BE2C (cell line): ENCODE measurements at places on chromosomes 3 and 15.

- DNase-seq, result no peak
These were observed 296.0 kb upstream of the COL8A1 start for GRCh38 chr3:99342383-99342782.

GRCh38 chr3:52752045-52752660, 18.6 kb downstream of the NEK4 start:
- DNase-seq, result no peak

GRCh38 chr15:27214032-27214431, 243.1 kb downstream of the GABRG3 start:
- DNase-seq, result no peak

DNA sequence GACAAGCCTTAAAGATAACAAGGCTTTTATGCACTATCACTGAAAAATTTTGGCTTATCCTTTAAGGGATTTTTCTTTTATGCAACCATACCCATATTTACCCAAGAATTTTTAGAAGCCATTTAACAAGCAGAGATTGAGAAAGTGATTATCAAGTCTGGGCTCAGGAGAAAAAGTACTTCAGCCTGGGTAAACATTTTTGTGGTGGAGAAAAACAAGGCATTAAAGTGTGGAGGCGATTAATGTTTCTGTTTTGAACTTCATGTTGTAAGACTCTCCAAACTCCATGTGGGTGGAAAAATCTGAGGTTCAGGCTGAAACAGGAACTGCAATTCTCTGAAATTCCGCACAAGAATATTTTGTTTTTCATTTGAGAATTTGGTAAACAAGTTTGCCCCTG, 260.4 kb upstream of the KCNMB2 start:
- no peak for DNase-seq

DNA sequence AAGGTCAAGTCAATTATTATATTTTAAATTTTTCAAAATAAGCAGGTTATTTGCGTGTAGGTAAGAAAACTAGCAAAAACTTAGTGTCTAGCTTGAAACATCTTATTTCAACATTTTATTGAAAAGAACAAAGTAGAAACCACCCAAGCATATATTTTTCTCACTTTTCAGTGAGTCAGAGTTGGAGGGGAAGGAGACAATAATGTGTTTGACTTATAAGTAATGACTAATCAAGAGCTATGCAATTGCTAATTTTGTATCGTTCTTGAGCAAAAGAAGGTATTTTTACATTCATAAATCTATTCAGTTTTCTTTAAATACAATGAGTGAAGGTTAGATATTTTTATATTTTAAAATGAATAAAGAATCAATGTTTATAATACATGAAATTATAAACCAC, 54.4 kb upstream of the P2RY1 start:
- DNase-seq, result no peak

GRCh38 chr15:85925649-85926237, 131.0 kb upstream of the KLHL25 start:
- DNase-seq, result no peak

DNA sequence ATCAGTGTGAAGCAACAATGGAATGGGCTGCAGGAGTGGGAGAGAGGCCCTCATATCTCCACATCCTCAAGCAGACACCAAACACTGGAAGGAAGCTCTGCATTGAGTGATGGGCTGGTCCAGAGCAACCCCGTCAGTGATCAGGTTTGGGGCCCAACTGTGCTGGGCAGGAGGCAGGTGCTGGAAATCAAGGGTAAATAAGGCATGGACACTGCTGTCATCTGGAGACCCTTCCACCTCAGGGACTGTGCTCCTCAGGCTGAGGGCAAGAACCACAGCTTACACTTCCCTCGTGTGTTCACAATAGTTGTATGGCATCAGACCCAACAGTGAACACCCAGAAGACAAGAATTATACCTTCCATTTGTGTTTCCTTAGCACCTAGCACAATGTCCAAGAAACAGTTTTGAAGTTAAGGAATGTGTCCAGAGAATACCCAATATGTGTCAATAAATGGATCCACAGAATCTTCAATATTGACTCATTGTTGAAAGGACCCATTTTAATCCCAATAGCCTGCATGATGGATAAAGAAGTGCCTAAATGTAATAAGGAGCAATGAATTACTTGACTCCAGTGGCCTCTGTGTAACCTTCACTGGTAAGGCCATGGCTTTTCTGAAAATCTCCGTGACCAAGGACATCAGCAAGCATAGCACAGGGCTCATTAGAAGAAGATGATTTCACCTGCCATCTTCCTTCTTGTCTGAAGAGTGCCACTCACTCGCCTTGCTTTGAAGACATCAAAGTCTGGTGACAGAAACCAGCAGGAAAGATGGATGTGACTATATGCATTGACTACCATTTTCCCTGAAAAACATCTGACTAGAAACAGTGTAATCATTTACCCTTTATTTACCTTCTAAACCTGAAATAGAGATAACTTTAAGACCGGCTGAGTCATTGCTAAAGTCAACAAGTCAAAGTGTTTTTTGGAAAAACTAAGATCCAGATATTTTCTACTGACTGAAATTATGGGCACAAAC, 7.0 kb upstream of the AHSG start:
- DNase-seq, result no peak

- no peak for DNase-seq
These were observed 73.9 kb downstream of the SUCLG2 start for GRCh38 chr3:67580430-67581000.

- DNase-seq, result no peak
These were observed 103.1 kb downstream of the LRIG1 start for GRCh38 chr3:66397745-66398144.

- no peak for DNase-seq
These were observed 31.8 kb downstream of the LPP start for GRCh38 chr3:188185717-188186251.

- DNase-seq, result peak; percentile 57
These were observed 28.4 kb upstream of the CHST2 start for GRCh38 chr3:143090976-143091837.

- DNase-seq, result no peak
These were observed 82.9 kb downstream of the NR1D2 start for GRCh38 chr3:24027946-24028345.

GRCh38 chr3:65851827-65852226, 186.9 kb downstream of the MAGI1 start:
- no peak for DNase-seq

GRCh38 chr3:25648107-25648535, 16.6 kb downstream of the TOP2B start:
- peak; percentile 70 for DNase-seq

DNA sequence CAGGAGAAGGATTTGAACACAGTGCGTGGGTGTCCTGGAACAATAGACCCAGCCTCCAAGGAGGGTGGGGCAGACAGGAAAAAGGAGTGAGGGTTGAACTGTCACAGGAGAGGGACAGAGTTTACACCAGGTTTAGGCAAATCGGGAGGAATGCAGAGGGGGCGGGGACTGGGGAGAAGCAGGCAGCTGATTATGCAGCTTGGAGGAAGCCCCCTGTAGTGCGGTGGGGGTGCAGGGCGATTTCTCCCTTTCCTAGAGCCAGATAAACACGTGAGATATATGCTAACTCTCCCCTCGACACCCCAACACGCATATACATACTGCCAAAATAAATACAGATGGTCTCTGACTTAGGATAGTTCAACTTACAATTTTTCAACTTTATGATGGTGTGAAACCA, 108.6 kb upstream of the PRR20G start:
- DNase-seq, result no peak

- DNase-seq, result no peak
These were observed 22.3 kb downstream of the GRIP2 start for GRCh38 chr3:14517601-14518431.

DNA sequence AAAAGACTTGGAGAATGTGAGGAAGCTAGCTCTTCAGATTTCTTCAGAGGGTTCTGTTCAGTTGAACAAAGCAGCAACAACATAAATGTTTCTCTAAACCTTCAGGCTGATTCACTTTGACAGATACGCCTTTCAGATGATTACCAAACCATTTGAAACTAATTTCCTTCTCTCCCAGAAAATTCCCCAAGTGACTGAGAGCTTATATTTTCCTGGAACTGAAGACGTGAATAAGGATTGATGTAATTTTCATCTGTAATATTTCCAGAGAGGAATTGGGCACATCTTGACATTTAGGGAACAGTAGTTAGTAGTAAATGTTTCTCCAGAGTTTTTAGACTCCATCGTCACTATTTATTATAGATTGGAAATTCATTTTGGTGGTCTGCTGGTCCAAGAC, 108.6 kb upstream of the AADACL2 start:
- DNase-seq, result no peak

DNA sequence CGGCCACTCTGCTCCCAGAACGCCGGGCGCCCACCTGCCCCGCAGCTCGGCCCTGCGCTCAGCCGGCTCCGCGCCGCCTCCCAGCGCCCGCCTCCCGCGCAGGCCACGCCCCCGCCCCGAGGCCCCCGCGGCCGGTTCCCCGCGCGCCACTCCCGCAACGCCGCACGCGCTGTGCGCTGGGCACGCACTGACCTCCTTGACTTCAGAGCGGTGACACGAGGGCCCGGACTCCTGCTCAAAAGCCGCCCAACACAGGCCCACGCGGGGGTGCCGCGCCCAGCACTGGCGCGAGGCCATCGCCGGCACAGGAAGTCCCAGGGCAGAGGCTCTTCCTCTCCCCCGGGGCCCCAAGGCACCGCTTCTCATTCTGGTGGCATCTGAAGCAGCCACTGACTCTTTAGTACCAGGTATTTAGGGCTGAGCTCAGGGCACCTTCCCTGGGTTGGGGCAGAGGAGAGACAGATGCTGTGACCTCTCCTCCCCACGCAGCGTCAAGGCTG, 12.4 kb downstream of the TNK2 start:
- DNase-seq, result peak; percentile 59

GRCh38 chr3:116254541-116254940, 190.7 kb downstream of the LSAMP start:
- DNase-seq, result no peak

GRCh38 chr3:71346061-71346460, 237.5 kb downstream of the FOXP1 start:
- no peak for DNase-seq

DNA sequence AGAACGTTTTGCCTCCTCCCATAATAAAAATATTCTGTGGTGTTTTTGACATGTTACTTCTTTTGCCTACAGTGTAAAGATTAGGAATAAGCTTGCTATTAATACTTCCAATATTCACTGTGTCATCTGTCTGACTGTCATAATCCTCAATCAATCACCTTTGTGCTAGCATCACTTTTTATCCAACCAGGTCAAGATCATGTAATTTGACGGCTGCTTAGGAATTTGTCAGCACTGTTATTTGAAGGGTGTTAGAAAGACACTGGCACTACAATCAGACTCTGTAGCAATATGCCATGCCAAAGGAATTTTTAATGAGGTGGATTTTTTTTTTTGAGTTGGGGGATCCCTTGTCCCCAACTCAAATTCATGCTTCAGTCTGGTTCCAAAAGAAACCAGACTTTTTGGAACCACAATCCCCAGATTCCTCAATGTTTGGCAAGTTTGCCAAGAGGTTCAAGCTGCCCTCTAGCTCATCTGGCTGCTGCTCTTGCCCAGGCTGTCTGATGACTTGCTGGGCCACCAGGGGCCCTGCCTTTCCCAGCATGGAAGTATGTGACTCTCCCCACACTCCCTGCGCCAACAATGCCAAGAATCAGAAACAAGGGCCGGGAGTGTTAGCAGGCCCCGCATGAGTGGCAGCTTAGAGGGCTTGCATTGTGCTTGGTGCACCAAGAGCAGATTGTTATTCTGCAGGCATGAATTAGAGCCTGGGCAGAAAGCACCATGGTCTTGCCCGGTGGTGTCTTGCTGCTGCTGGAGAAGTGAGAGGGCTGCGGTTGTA, 58.6 kb upstream of the TSC22D2 start:
- no peak for DNase-seq

- DNase-seq, result no peak
These were observed 47.7 kb downstream of the CYP11A1 start for GRCh38 chr15:74319596-74320351.

DNA sequence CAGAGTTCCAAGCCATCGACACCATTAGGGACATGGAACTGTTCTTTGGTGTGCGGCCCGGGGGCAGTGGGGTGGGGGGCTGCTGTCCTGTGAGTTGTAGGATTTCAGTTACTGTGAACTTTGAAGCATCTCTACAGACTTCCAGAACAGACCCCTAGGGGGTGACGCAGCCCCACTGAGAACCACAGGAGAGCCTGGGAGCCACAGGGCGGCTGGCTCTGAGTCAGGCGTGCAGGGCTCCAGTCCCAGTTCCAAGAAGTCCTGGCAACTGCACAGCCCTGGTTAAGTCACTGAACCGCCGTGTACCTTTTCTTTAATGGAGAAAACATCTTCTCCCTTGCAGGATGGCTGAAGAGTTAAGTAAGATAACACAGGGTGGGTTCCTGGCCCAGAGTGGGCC, 23.5 kb upstream of the LRTM1 start:
- DNase-seq, result peak; percentile 66

DNA sequence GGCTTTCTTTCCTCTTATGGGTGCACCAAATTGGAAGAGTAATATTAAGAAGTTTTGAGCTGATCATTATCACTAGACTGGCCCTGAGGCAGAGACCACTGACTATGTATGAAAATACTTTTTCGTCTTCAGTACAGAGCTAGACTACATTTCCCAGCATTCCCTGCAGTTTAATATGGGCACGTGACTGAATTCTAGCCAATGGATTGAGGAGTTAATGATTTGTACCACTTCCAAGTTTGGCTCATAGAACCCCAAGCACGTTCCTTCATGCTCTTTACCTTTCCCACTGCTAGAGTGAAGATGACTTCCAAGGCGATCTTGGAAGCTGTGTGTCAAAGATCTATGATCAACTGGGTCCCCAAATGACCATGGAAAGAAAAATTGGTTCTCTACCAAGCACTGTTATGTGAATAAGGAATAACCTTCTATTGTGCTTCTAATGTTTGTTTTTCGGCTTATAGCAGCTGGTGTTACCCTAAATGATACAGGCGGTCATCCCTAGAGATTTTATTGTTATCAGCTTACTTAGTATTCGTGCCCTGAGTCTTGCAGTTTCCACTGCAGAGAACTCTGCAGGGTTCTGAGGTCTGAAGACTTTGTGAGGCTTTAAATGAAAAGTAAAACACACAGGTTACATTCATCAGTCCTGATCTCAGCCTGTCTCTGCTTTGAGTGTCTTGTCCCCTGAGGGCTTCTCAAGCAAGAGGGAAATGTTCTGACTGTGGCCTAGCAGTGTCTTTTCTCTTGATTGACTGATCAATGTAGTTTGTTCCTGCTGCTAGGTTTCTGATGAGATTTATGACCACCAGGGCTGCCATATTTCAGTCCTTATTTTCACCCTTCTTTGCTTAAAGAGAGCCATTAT, 486.8 kb downstream of the PDCD6IP start:
- no peak for DNase-seq

- no peak for DNase-seq
These were observed 7.1 kb upstream of the FSIP1 start for GRCh38 chr15:39789736-39790135.
